ENCODE measurements at places on chromosomes 2 and 18.

GRCh38 chr2:9757501-9758264, 85.6 kb upstream of the TAF1B start:
- DNase-seq = peak; percentile 63

GRCh38 chr2:36329746-36330472, 25.7 kb upstream of the CRIM1 start:
- no peak for DNase-seq

GRCh38 chr2:231370749-231371429, 24.6 kb upstream of the B3GNT7 start:
- no peak for DNase-seq

- DNase-seq = peak; percentile 8
These were observed 268.4 kb downstream of the GPD2 start for GRCh38 chr2:156704617-156705016.

GRCh38 chr18:3207565-3207964, 12.2 kb downstream of the MYOM1 start:
- DNase-seq = no peak

GRCh38 chr2:241198381-241199279, 10.2 kb downstream of the ANO7 start:
- no peak for DNase-seq

DNA sequence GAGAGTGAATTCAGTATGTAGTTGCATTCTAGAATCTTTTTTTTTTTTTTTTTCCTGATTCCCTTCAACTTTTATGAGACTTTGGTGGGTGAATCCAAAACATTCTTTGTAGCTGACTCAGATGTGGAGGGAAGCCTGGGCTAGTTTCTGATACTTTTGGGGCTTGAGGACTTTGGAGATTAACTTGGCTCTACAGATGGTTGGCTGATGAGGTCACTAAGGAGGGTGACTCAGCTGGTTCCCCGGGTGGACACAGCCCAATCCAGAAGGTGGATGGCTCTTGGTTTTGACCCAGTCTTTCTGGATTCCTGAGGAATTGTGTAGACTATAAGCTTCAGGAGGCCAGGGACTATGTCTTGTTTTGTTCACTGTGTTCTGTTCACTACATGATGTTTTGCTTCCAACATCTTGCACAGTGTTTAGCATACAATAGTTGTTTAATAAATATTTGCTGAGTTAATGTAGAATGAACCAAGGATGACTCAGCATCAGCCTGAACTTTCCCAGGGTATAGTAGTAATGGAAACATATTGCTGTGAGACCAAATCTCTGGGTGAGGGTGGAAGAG, 30.5 kb downstream of the LAMA3 start:
- no peak for DNase-seq

DNA sequence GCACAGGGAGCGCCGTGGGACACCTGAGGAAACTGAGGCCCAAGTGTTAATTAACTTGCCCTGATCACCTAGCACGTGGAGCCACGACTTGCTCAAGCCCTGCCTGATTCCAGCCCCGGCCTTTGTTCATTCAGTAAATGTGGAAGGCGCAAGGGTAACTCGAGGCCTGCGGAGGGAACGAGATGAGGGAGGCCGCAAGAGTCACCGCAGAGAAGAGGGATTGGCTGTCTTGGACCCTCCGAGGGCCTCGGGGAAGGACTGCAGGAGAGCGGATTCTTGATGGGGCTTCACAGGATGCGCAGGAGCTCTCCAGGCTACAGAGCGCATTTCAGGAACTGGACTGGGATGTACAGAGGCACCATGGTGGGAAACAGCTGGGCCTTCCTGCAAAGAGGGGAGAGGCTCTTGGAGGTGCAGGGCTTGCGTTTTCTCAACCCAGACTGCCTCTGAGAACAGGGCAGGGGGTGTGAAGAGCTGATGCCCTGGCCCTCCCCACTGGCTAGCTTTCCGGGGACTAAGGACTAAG, 511 bp upstream of the ANKMY1 start:
- DNase-seq = no peak

GRCh38 chr18:70260683-70261082, 28.2 kb upstream of the SOCS6 start:
- no peak for DNase-seq

GRCh38 chr2:217804338-217804737, 198.5 kb downstream of the TNS1 start:
- DNase-seq = no peak

DNA sequence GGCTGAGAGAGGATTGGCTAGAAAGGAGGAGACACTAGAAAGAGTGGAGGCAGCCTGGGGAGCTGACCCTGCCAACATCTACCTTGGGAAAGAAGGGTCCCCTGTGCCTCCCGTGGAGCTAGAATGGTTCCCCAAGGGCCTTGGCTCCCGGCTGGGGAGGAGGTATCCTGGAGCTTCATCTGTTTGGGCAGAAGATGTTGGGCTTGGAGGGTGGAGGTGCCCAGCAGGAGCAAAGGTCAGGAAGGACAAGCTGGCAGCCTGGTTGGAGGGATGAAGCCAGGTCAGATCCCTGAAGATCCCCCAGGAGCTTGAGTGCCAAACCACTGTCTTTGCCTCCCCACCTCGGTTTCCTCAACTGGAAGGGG, 2.9 kb downstream of the ATP6V1B1 start:
- no peak for DNase-seq

GRCh38 chr2:30661173-30662107, 145.8 kb downstream of the CAPN13 start:
- DNase-seq = no peak

- DNase-seq = no peak
These were observed 27.8 kb upstream of the CREB1 start for GRCh38 chr2:207501802-207502576.

DNA sequence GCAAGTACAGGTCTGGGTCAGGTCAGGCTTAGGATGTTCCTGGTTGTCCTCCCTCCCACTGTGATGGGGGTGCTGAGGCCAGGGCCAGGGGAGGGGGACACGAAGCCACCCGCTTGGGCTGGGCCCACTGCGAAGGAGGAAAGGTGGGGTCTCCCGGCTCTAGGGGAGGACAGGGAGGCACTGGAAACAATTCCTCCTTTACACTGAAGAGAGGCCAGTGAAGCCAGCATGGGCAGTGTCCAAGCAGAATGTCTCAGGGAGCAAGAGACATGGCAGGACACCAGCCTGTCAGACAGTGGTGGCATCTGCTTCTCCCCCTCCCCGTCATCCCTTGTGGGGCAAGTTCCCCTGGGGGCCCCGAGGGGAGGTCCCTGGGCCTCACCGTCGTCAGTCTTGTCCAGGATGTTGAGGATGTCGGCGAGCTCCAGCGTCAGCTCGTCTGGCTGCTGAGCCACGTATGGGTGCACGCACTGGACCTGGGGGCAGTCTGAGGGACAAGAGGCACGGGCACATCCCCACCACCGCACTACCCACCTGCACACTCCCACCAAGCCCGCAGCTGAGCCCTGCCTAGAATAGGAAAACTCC, 10.8 kb downstream of the SNORC start:
- DNase-seq = no peak

DNA sequence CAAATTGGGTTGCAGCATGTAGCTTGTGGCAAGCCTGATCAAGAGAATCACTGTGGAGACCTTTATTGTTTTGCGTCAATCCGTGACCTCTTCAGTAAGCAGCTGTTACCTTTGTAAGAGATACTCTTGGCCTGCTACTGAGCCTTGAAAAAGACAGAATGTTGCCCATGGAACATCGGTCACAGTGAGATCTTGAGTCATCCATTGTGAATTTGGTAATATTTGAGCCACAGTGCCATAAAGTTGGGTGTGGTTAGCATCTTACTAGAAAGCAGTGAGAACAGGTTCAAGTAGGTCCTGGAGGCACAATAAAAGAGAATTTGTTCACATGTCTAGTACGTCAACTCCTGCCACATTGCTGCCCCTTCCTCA, 12.7 kb upstream of the EFR3B start:
- no peak for DNase-seq

- no peak for DNase-seq
These were observed 56.6 kb downstream of the ZNF804A start for GRCh38 chr2:184654945-184655344.

- no peak for DNase-seq
These were observed 294.3 kb downstream of the KCNJ3 start for GRCh38 chr2:154992826-154993225.
